ENCODE measurements at places on chromosomes 11 and 22.

- no peak for DNase-seq
These were observed 13.0 kb upstream of the FCHSD2 start for GRCh38 chr11:73155102-73155501.

DNA sequence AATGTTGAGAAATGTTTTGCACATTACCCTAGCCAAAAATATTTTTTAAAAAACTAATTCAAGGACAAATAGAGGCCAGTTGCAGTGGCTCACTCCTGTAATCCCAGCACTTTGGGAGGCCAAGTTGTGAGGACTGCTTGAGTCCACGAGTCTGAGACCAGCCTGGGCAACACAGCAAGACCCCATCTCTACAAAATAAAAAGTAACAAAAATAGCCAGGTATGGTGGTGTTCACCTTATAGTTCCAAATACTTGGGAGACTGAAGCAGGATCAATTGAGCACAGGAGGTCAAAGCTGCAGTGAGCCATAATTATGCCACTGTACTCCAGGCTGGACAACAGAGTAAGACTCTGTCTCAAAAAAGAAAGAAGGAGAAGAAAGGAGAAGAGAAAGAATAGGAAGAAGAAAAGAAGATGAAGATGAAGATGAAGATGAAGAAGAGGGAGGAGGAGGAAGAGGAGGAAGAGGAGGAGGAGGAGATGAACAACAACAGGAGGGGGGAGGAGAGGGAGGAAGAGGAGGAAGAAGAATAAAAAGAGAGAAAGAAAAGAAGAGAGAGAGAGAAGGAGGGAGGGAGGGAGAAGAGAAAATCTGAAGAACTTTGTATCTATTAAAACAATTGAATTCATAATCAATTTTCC lies 136.5 kb downstream of the TTC28 start:
- DNase-seq = no peak

- DNase-seq = no peak
These were observed 951.1 kb downstream of the LRRC4C start for GRCh38 chr11:40508303-40508702.

DNA sequence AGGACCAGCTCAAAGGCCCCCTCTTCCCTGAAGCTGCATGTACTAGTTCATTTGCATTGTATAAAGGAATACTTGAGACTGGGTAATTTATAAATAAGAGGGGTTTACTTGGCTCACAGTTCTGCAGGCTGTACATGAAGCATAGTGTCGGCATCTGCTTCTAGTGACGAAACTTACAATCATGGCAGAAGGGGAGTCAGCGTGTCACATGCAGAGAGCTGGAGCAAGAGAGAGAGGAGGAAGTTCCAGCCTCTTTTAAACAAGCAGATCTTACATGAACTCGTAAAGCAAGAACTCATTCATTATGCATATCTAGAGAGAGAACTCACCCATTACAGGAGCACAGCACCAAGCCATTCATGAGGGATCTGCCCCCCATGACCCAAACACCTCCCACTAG lies 7.1 kb upstream of the HMGXB4 start:
- DNase-seq = no peak

GRCh38 chr11:16133867-16134266 lies 222.5 kb downstream of the SOX6 start:
- no peak for DNase-seq

DNA sequence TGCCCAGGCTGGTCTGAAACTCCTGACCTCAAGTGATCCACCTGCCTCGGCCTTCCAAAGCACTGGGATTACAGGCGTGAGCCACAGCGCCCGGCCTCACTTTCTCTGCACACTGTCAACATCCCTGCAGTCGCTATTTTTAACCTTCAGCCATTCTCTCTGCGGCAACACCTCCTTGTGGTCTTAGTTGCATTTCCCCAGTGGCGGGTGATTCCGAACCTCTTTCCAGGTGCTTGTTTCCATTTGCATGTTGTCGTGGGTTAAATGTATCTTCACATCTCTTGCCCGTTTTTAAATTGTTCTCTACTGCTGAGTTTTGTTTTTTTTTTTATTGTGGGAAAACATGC lies 2.2 kb upstream of the SCT start:
- peak; percentile 70 for DNase-seq

DNA sequence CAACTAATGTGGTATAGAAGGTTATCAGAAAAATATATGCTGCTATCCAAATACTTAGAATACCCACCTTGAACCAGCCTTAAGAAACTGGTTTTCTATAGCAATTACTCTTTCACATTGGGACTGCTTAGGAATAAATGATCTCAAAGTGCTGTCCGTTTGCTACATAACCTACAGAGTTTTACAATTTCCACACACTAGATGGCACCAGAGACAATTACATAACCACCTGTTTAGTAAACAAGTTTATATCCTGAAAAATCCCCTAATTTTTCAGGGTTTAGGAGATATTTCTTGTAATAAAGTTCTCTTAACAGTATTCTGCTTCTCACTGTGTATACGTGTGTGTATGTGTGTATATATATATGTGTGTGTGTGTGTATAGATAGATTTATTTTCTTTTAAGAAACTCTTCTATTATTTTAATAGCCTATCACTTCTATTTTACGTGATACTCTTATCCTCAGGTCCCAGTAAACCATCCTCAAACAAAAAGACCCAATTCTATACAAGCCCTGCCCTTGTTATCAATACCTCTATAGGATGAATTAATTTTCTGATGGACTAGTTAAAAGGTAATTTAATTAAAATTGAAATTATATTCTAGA lies 6.7 kb upstream of the OR5I1 start:
- DNase-seq = no peak

GRCh38 chr11:74319139-74319816 lies 7.8 kb upstream of the P4HA3 start:
- DNase-seq = no peak

GRCh38 chr11:122984186-122985011 lies 2.8 kb upstream of the BSX start:
- DNase-seq = no peak

DNA sequence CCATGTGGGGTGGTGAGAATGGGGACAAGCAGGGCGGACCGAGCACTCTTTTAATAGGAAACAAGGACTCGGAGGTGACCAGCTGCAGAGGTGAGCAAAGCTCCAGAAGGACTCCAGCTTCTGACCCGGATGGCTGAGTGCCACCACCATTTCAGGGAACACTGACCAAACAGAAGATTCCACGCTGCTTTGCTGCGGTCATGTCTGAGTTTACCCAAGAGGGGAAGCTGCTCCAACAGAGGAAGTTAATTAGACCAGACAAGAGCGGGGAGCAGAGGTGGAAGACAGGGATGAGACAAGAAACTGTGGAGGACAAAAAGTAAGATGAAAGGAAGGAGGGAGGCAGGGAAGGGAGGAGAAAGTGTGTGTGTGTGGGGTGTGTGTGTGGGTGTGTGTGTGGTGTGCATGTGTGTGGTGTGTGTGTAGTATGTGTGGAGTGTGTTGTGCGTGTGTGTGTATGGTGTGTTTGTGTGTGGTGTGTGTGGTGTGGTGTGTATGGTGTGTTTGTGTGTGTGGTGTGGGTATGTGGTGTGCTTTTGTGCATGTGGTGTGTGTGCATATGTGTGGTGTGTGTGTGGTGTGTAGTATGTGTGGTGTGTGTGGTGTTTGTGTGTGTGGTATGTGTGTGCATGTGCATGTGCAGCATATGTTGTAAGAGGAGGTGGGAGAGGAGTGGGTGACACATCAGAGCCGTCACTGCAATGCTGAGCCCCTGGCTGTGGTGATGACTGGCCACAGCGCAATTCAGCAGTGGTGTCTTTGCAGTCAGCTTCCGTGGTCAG lies 82.2 kb upstream of the AKIP1 start:
- no peak for DNase-seq

- no peak for DNase-seq
These were observed 86.5 kb upstream of the MYO18B start for GRCh38 chr22:25655371-25655935.

- no peak for DNase-seq
These were observed 26.3 kb downstream of the APLNR start for GRCh38 chr11:57210781-57211180.

GRCh38 chr11:96333191-96333719 lies 9.7 kb downstream of the MAML2 start:
- no peak for DNase-seq

DNA sequence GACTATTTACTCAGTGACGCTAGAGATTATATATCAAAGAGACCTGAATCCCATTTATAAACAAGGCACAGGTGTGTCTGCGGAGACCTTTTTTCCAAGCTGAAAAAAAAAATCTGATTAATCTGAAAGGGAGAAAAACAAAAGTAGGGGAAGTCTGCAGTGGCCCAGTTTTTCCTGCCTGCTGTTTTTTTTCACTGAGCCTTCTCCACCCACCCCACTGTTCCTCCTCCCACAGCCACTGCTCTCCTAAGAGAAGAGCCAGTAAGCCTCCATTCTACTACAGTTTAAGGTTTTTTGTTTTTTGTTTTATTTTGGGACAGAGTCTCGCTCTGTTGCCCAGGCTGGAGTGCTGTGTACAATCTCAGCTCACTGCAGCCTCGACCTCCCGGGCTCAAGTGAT lies 18.4 kb downstream of the ARFGAP2 start:
- DNase-seq = no peak

GRCh38 chr11:33668468-33668825 lies 32.2 kb downstream of the C11orf91 start:
- DNase-seq = no peak

GRCh38 chr22:46106279-46107022 lies 43.9 kb upstream of the PPARA start:
- peak; percentile 47 for DNase-seq
